Activated CD8-positive, alpha-beta memory T cell treated with anti-CD3 and anti-CD28 coated beads for 4 hours (primary cell): ENCODE measurements at places on chromosomes 5 and 9.
A peak's percentile ranks its signal among the peaks of the same experiment; 100 is the strongest.

- no peak for DNase-seq
Measured at GRCh38 chr9:129405089-129405826, 215.6 kb downstream of the C9orf50 start.

- no peak for DNase-seq
Measured at GRCh38 chr5:72587661-72588308, 80.6 kb upstream of the ZNF366 start.

- DNase-seq = no peak
Measured at GRCh38 chr5:126515337-126515736, 79.7 kb downstream of the ALDH7A1 start.

- DNase-seq = no peak
Measured at GRCh38 chr5:8012131-8012977, 143.4 kb downstream of the MTRR start.

DNA sequence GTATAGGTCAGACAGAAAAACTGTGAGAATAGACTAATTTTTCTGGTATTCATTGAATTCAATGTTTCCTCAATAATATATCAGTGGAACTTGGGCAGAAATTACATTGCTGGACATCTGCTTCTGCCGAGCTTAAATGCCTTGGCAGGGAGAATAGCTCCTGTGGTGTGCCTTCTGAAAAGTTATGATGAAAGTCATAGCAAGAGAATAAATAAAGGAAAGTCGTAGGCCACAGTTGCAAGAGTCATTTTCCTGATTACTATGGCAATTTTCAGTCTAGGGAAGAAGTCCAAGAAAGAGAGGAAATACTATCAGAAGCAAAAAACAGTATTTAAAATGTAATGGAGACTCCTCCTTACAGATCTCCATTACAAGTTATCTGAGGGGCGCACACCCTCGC lies 1596.1 kb upstream of the WWC1 start:
- no peak for DNase-seq

- DNase-seq = peak; percentile 45
Measured at GRCh38 chr5:151123897-151124751, 33.5 kb downstream of the ANXA6 start.

GRCh38 chr9:89523948-89524347 lies 26.0 kb upstream of the SEMA4D start:
- DNase-seq = peak; percentile 25

GRCh38 chr9:32820322-32820721 lies 37.0 kb downstream of the TMEM215 start:
- no peak for DNase-seq

GRCh38 chr9:99867968-99868367 lies 38.5 kb upstream of the STX17 start:
- DNase-seq = no peak
